ENCODE measurements at places on chromosomes 1 and 21.

DNA sequence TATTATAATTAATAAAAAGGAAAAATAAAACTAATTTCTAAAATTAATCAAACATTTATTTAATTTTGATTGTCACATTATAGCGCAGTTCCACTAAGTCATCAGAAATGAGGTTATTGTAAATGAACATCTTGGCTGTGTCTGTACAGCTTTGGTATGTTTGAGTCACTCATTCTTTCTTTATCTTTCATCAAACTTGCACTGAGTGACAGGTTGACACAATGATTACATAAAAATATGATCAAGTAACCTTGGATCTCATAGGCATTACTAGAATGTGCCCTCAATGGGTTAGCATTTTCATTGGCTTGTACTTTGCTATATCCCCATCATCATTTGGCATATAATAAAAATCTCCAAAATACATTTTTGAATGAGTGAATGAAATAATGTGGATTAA, 1353.2 kb upstream of the ADGRL2 start:
- no peak for DNase-seq

DNA sequence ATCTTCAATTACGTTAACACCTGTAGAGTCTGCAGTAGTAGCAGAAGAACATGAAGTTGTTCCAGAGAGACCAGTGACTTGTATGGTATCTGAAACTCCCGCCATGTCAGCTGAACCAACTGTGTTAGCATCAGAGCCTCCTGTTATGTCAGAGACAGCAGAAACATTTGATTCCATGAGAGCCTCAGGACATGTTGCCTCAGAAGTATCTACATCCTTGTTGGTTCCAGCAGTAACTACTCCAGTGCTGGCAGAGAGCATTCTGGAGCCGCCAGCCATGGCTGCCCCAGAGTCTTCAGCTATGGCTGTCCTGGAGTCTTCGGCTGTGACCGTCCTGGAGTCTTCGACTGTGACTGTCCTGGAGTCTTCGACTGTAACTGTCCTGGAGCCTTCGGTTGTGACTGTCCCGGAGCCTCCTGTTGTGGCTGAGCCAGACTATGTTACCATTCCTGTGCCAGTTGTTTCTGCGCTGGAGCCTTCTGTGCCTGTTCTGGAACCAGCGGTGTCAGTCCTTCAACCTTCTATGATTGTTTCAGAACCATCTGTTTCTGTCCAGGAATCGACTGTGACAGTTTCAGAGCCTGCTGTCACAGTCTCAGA, 10.3 kb downstream of the SON start:
- no peak for DNase-seq

DNA sequence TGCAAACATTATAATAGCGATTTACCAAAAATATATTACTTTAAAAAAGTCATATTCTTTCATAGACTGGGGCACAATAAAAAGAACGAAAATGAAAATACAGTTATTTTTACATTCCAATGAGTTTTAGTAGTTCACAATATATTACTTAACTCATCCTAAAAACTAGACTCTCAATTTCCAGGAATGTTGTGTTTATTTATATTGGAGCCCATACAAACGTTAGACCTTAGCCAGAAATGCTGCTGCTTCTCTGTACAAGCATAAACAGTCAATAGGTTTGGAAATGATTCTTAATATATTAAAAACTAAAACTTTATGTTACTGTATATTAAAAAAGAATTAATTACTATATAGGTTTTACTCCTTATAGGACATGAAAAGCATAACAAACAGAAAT, 302.3 kb downstream of the BRINP3 start:
- no peak for DNase-seq

- DNase-seq = no peak
Observed at GRCh38 chr1:175498002-175498401, 245.4 kb downstream of the TNR start.

DNA sequence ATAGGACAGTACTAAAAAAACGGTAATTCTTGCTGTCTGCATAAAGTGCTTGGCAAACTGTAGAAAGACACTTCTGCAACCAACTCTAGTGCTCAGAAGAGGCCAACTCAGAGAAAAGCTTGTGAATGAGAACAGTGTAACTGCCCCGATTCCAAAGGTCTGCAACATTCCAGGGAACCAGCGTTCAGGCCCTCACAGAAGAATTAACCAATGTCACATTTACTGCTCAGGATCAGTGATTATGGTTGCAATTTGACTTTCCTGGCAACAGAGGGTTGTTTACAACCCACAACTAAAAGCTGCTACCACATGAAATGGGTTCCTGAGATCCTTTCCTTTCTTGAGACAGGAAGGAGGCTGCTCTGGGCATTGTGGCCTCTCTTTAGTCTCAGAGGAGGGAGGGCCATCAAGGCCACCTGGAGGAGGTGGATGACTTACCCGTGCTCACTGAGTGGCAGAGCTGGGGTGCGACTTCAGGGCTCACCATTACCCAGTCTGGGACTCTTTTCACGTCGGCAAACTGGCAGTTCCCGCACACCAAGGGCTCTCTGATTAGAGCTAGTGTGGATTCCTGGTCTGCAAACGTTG, 15.3 kb downstream of the SRSF4 start:
- no peak for DNase-seq

GRCh38 chr1:116067566-116067890, 43.7 kb upstream of the MAB21L3 start:
- no peak for DNase-seq

GRCh38 chr1:84869720-84870119, 23.3 kb downstream of the LPAR3 start:
- no peak for DNase-seq

GRCh38 chr1:109793486-109794318, 30.0 kb upstream of the EPS8L3 start:
- DNase-seq = peak; percentile 54

- no peak for DNase-seq
Observed at GRCh38 chr1:91827459-91828321, 58.3 kb downstream of the TGFBR3 start.

- DNase-seq = no peak
Observed at GRCh38 chr1:63859480-63860275, 85.9 kb downstream of the ROR1 start.

- DNase-seq = no peak
Observed at GRCh38 chr1:23083714-23084480, 64.6 kb downstream of the KDM1A start.

GRCh38 chr1:59999746-60000145, 73.2 kb upstream of the CYP2J2 start:
- no peak for DNase-seq

GRCh38 chr1:203278082-203278884, 27.0 kb upstream of the BTG2 start:
- no peak for DNase-seq

DNA sequence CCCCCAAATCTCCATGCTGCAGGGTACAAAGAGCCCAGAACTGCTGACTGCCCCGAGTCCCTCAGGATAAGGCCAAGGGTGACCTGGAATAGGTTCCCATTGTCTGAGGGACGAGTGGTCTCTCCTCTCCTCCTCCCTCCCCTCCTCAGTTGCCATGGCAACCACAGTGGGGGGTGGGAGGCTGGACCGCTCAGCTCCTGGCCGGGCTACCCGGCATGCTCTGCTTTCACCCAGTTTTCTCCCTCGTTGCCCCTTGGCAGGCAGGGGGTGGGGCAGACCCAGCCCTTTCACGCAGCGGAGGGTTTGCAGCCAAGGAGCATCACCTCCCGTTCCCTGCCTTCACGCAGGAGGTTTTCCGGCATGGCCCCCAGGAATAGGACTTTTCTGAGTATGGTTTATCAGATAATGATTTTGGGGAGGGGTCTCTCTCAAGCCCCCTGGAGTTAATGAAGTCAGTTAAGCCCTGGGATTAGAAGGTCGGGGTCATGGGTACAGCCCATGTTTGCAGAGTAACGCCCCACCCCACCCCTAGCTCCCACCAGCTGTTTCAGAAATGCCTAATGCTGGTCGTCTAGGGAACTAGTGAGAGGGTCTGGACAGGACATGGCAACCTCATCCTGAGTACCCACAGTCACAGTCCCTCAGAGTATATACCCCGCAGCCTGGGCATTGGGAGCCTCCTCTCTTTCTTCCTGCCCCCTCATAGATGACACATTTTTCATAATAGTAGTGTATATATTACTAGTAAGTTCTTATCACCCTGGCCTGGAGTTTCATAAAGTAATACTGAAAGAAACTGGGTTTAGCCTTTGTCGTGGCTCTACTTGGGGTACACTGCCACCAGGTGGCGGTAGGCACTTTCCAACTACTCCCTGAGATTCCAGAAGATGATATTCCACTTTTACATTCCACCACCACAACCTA, 20.7 kb downstream of the C1QB start:
- no peak for DNase-seq

GRCh38 chr1:151720974-151721787, at the start of gene RIIAD1:
Gene RIIAD1, plus strand, starts transcription at chr1:151721522. Its CDS starts 15 bp downstream, at chr1:151721537.
- peak; percentile 46 for DNase-seq

- DNase-seq = no peak
Observed at GRCh38 chr1:110050602-110051261, 16.3 kb downstream of the STRIP1 start.

DNA sequence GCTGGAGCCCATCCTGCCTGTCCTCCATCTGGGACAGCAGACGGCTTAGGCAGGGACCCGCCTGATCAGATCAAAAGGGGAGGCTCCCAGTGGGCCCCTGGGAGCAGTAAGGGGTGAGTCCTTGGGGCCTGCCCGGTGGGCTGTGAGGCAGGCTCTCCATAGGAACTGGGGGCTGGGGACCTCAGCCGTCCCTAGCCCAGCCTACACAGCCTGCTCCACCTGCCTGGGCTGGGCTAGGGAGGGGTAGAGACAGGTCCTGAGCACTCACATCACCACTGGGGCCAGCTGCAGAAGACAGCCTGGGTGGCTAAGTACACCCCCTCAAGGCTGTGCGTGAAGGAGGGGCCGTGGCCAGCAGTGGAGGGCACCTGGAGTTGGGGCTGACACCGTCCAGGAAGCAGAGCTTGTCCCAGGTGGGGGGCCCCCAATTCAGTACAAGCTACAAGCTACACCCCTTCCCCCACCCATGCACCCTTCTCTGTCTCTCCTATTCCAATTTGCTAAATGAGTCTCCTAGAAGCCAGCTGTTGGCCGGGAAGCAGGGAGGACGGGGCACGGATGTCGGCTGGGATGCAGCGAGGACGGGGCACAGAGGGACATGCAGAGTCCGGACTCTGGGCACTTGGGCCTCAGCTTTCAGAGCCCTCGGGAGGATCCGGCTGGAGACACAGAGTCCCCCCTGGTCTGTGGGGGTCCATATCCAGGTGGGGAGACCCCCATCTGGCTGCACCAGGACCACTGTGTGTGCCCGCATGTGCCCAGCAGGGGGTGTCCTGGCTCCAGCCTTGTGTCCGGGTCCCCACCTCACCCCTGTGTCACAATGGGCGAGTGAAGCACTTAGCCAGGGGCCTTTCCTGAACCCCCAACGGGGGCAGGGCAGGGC, 1.7 kb downstream of the ISG15 start:
- no peak for DNase-seq

GRCh38 chr1:153768316-153769181, 6.7 kb upstream of the SLC27A3 start:
- DNase-seq = no peak

DNA sequence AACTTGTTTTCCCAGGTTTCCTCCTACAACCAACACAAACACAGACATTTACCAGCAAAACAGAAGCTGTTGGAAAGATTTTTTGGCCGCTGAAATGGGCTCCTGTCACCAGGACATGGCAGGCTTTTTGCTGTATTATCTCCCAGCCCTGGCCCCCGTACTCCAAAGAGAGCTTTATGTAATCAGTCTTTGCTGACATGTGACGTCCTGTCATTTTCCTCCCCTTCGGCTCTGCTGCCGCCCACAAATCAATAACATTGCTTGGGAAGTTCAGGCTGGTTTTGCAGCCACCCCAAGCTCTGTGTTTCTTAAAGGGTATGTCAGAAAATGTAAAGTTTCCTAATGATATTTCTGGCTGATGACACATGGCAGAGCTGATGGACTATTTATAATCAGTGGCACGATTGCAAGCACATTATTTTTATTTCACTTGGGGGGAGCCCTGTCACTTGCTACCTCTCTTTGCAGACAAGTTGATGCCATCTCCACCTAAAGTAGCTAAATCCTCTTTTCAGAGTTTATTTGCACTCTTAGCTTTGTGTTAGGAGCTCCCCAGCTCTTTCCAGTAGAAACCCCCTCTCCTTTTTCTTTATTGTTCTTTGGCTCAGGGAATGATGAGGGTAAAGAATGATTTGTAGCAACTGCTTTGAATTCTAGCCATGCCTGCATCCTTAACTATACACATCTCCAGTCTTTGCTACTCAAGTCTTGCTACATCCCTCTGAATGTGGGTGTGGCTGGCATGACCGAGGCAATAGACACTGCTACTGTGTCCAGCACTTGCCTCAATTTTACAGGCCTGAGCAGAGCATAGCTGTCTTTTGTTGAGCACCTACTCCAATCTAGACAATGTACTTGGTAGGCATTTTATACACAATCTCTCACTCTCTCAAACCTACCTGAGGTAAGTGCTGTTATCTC, 67.3 kb downstream of the ELAVL4 start:
- no peak for DNase-seq

- DNase-seq = no peak
Observed at GRCh38 chr1:118123116-118123839, 61.8 kb downstream of the SPAG17 start.

GRCh38 chr1:66996018-66996682, 57.8 kb downstream of the SLC35D1 start:
- peak; percentile 67 for DNase-seq

DNA sequence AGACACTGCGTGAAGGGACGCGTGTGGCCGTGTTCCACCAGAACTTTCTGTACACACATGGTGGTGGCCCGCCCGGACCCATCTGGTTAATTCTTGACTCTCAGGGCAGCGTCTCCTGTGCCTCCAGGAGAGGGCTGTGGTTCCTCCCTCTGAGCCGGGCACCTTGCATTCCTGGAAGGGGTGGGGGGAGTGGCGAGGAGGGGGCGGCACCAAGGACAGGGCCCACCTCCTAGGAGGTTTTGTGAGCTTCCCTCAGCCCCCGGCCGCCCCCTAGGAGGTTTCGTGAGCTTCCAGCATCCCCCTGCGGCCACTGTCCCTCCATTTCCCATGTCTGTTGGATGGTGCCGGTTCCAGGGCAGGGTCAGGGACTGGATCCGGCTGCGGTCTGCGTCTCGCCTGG, 28.9 kb downstream of the FAAP20 start:
- DNase-seq = no peak

- no peak for DNase-seq
Observed at GRCh38 chr1:227318853-227319607, 738 bp upstream of the CDC42BPA start.

DNA sequence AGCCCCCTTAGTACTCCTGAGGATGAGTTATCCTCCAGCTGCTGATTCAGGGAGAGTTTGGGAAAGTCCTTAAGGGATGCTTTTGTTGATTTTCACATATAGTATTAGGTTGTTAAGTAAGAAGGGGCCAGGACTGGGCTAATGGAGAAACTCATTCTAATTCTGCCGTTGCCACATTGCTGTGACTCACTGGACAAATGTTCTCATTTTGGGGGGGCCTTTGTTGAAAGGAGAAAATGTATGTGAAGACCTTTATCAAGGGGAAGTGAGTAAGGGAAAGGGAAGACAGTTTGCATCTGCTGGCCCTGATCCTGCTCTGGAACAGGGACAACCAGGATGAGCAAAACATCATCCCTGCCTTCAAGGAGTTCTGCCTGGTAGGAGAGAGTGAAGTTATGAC, 123.2 kb upstream of the FGGY start:
- no peak for DNase-seq

GRCh38 chr1:30534551-30534940, 188.8 kb downstream of the MATN1 start:
- no peak for DNase-seq

- DNase-seq = no peak
Observed at GRCh38 chr1:155947292-155947691, 5.9 kb downstream of the RXFP4 start.

GRCh38 chr1:62274496-62275485, 44.4 kb downstream of the KANK4 start:
- DNase-seq = no peak

- DNase-seq = no peak
Observed at GRCh38 chr21:39951183-39952101, 84.2 kb downstream of the PCP4 start.

All from CD4-positive, alpha-beta T cell treated with Interleukin-6 at 100 ng/mL for 8 hours (primary cell).